ENCODE measurements at places on chromosomes 7 and 10.

DNA sequence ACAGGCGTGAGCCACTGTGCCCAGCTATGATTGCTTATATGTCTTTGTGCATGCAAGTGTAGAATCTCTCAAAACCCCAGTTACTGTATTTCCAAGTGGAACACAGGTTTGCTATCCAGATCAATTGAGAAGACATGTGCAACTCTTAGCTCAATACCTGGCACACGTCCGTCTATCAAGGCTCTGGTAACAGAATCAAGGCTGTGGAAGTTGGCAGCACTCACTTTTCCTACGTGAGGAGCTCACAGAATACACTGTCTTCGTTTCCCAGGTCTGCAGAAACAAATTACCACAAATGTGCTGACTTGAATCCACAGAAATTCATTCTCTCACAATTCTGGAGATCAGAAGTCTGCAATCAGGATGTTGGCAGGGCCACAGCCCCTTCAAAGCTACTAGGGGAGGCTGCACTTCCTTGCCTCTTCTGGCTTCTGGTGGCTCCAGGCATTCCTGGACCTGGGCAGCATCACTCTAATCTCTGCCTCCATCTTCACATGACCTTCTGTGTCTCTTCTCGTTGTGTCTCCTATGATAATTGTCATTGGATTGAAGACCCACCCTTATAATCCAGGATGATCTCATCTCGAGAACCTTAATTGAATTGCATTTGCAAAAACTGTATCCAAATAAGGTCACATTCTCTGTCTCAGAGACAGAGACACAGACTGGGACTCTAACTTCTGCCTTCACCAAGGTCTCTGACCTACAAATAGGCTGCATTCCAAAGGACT, 84.8 kb upstream of the C7orf33 start:
- DNase-seq: no peak

DNA sequence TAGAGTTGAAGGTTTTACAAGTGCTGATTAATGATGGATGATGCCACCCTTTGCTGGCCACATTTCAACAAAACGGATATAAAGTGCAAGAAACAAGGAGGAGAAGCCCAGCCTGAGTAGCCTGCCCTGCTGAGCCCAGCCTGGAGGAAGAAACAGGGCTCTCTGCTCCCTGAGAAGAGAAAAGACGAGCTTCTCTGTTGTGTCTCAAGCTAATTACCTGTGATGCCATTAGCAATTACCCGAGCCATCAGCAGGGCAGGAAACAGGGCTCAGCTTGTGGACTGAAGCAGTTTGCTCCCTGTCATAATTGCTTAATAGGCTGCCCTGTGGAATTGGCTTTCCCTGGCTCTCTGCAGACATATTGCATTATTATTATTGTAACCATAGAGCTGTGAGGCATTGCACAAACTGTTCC, 709.3 kb upstream of the AUTS2 start:
- DNase-seq: no peak

DNA sequence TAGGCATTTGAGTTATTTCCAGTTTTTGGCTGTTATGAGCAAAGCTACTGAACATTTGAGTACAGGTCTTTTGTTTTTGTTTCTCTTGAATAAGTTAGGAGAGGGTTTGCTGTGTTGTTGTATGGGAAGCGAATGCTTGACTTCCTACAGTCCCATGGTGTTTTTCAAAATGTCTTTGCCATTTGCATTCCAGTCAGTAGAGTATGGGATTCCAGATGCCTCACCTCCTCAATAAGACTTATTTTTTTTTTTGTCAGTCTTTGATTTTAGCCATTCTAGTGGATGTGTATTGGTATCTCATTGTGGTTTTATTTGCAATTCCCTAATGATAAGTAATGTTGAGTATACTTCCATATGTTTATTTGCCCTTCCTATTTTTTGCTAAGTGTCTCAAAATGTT, 19.4 kb downstream of the CDK13 start:
- no peak for DNase-seq

DNA sequence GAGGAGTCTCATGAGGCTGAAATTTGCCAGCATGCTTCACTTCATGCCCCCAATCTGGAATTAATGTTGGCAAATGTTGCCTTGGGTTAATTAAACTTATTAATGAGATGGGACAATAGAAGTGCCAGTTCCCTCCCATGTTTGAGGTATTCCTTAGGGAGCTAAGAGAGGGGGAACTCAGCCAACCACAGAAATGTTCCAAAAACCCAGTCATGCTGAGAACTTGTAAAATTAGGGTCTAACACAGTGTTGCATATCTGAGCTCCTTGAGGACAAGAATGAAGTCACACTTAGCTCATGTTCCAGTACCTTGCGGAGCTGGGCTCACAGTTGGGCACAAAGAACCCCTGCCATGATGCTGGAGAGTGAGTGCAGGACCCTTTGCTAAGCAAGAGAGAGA, 89.4 kb downstream of the OAT start:
- no peak for DNase-seq

DNA sequence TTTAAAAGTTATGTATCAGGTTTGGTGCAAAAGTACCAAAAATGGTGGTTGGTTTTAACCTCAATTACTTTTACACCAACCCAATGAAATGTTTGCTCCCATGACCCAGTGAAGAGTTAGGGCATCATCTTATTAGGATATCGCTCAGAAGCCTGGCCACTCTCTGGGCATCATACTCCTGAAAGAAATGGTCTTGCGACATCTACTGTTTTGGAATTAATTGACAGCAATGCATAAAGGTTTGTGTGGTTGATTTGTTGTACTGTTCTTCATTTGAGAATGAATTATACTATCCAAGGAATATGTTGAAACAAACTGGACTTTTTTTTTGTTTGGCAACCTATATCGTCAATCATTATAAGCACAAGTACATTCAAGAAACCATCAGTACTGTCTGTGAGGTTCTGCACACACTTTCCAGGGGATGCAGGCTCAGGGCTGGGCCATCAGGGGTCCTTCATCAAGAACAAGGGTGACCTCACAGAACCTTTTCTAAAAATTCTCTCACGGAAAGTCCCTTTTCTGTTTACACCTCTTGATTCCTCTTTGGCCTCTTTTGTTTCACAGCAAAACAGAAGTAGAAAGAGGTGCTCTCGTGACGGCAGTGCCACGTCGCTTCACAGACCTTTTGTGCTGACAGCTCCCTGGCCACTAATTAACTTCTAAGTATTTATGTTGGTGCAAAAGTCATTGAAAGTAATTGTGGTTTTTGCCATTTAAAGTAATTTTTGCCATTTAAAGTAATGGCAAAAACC, 117.2 kb upstream of the KLF6 start:
- no peak for DNase-seq

DNA sequence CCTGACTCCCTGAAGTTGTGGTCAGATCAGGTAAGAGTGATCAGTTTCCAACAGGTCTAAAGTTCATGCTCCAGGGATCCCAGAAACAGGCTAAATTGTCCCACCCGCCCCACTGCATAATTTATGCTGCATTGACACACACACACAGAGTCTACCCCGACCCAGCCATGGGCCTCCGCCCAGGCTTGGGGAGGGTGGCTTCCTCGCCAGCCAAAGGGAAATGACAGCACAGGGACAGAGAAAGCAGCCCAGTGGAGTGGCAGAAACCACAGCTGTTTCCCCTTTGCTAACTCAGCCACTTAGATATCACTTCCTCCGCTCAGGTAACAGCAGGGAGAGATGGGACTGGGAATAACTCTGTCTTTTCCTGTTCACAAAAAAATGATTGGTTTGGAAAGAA, 9.4 kb downstream of the SH3PXD2A start:
- no peak for DNase-seq

DNA sequence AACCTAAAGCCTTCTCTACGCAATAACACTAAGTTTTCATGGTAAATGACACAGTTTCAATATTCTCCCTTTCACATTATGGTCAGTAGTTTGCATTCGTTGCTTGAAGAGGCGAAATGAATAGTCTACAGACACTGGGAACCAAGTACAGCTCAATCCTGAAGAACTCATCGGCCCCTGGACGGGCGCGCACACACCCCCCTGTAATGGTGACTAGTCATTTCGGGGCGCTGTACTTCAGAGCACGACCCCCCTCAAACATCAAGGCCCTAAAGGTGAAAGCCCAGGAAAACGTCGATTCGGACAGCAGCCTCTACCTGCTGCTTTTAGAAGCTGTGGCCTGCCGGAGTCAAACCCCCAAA, 1.0 kb downstream of the NT5C2 start:
- no peak for DNase-seq

Measured in NCI-H1092 (cell line).